ENCODE measurements at places on chromosomes 6 and 20. TPM values are rescaled to one million over a fixed set of nuclear protein-coding genes. Genes with fewer than 3 reads are reported as not detected.

ISM1 gene
- total RNA-seq: 0.09 TPM

GMPR gene
- not detected for total RNA-seq

BMP6 gene
- total RNA-seq: not detected

TRIM10 gene
- 0.16 TPM for total RNA-seq

BACH2 gene
- total RNA-seq: 3.0 TPM

SF3B5 gene
- 114 TPM for total RNA-seq

ZMYND8 gene
- 39.4 TPM for total RNA-seq

All from activated T-helper 17 cell treated with anti-CD3 and anti-CD28 coated beads, Interleukin-2, amount 50 U/mL, for 72 hours (primary cell).